EH (cell line): ENCODE measurements at places on chromosomes 13 and 19.

DNA sequence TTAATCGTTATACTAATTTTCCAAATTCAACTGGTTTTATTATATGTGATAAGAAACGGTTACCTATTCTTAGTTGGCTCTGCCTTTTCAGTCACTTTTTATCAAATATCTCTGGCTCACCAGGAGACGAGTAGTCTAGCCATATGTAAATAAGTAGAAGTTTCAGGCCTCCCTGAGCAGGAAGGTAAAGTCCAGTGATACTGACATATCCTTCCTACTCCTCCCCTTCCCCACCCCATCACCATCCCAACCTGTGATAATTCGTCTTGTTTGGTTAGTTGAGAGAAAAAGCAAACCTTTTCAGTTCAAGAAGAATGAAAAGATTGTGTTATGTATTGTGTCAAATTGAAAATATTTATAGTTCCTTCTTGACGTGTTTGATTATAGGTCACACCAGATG lies 53.9 kb downstream of the TM9SF2 start:
- DNase-seq: no peak

DNA sequence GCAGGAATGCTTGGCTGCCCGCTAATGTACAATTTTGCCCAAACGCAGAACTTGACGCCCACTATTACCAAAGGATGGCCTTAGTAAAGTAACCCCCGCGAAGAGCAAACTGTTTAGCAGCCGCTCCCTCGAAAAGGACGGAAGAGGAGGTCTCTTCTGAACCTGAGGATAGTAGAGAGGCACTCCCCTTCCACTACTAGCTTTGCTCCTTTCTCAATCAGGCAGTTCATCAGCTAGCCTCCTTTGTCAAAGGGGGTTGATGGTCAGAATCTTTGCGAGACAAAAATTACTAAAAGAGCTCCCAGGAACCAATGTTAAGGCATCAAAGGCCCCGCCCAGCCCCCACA lies 534 bp downstream of the CAB39L start:
- DNase-seq: peak; percentile 57

GRCh38 chr13:35765366-35765765 lies 288.9 kb upstream of the MAB21L1 start:
- no peak for DNase-seq

- DNase-seq: no peak
These were observed 29.4 kb upstream of the OLFM4 start for GRCh38 chr13:52999093-52999696.

- no peak for DNase-seq
These were observed 13.9 kb downstream of the IGLON5 start for GRCh38 chr19:51325161-51325976.

GRCh38 chr19:1470305-1471009 lies 8.6 kb downstream of the C19orf25 start:
- peak; percentile 41 for DNase-seq

GRCh38 chr13:52931131-52931530 lies 82.7 kb upstream of the PCDH8 start:
- no peak for DNase-seq

- DNase-seq: no peak
These were observed 195.4 kb downstream of the LACC1 start for GRCh38 chr13:44075113-44075512.
